ENCODE measurements at places on chromosomes 2 and 18.

DNA sequence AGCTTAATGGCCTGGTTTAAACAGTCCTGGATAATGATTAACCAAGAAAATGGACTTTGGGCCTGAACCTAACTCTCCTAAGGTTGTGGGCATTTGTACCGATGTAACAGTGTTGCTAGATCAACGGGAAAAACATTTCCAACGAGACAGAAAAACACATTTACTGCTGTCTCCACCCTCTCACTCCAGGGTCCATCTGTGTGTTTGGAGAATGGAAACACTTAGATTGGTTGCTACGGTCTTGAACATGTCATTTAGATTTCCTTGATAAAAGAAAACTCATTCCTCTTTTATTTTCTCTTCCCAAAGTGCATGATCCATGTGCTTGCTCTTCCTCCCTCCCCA, 88.0 kb downstream of the SOCS6 start:
- no peak for DNase-seq

DNA sequence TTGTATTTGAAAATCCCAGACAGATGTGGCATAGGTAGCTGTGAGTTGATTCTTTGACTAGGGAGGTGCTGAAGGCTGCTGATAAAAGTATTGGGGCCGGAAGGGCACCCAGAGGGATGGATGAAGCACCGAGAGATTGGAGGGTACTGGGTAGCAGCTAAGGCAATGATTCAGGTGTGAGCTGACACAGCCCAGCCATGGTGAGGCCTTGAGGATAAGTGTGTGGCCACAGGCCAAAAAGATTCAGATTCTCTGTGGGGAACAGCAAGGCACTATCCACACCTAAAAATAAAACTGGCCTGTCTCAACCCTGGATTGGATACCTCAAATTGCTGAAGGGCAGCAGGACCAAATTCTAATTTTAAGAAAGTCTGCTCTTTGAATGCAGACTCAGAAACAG, 35.2 kb downstream of the RDH14 start:
- no peak for DNase-seq

DNA sequence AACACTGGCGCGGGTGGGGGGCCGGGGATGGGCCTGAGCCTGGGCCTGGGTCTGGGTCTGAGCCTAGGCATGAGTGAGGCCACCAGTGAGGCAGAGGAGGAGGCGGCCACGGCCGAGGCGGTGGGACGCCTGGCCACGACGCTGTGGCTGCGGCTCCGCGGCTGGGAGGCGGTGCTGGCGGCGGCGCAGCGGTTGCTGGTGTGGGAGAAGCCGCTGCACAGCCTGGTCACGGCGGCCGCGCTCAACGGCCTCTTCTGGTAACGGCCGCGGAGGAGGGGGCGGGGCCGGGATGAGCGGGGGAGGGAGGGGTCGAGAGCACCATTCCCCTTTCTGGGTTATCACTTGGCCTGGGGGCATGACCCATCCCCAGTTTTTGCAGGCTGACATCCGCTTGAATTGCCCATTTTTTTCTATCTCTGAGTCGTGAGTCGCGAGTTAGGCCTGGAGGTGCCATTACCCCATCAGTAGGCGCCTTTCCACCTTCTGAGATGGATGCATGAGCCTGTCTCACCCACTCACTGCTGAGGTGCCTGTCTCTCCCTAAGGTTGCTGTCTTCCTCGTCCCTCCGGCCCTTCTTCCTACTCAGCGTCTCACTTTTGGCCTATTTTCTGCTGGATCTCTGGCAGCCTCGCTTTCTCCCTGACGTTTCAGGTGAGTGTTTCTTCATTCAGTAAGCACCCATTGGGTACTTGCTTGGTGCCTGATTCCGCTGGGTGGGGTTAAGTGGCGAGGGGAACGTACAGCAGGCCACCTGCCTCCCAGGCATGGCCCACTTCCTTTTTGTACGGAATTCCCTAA, 501 bp downstream of the RETREG2 start:
- no peak for DNase-seq

DNA sequence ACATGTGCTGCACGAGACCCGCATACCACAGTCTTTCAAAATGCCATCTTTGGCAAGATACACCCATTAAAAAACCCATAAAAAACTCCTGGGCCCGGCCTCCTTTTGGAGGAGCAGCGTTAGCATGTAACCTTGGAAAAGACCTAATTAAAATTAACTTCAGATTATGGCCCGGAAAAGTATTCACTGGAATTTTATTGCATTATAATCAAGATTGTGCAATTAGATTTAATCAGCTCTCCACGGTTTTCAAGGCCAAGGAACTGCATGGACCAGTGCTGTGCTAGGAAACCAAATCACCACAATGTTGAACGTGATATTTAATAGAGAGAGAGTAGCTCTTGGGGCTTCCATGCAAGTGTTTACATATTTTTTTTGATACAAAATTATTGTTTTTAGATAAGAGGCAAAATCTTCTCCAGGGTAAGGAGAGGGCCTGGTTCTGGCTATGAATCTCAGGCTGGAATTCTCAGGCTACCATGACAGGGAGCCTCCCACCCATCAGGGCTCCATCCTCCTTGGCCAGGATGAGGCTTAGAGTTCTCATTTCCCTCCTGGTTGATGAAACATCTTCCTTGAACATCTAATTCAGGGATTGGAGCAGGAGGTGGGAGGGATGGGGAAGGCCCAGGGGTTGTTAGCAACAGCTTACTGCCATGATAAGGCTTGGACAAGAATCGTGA, 82.0 kb upstream of the TTC39C start:
- no peak for DNase-seq

- no peak for DNase-seq
These were observed 208.3 kb upstream of the HDAC4 start for GRCh38 chr2:239609162-239609561.

DNA sequence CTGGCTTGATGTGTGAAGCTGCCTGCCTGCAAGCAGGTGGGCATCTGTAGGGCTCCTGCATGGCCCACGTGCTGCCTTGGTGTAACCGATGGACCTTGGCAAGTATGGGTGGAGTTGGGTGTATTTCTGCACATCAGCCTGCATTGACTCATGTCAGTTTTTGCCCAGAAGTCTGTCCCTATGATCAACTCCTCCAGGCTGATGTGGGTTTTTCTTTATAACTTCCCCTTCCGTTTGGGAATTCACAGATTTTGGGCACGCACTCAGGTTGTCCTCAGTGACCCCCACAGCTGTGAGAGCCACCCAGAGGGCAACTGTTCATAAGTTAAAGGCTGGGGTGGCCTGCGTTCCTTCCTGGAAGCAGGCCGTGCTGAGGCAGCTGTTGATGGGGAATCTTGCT, 123.3 kb downstream of the NCK2 start:
- no peak for DNase-seq

DNA sequence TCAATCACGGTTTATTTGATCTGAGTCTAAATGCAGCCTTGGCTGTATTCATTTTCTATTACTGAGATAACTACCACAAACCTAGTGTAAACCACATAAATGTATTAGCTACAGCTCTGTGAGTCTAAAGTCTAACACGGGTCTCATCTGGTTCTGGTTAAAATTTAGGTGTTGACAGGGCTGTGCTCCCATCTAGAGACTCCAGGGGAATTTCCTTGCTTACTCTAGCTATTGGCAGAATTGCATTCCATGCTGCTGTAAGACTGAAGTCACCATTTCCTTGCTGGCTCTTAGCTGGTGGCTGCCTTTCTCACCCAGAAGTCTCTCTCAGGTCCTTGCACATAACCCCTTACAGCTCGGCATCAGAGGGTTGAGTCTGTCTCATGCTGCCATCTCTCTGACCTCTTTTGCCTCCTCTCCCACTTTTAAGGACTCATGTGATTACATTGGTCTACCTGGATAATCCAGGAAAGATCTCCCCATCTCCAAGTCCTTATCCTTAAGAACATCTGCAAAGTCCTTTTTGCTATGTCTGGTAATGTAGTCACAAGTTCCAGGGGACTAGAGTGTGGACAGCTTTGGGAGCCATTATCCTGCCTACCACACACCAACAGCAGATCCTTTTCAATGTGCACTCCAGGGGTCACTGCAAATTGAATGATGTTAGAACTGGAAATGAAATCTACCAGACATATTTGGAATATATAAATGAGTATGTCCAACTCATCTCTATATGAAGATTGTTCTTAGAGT, 207.0 kb upstream of the AGAP1 start:
- DNase-seq, result no peak

DNA sequence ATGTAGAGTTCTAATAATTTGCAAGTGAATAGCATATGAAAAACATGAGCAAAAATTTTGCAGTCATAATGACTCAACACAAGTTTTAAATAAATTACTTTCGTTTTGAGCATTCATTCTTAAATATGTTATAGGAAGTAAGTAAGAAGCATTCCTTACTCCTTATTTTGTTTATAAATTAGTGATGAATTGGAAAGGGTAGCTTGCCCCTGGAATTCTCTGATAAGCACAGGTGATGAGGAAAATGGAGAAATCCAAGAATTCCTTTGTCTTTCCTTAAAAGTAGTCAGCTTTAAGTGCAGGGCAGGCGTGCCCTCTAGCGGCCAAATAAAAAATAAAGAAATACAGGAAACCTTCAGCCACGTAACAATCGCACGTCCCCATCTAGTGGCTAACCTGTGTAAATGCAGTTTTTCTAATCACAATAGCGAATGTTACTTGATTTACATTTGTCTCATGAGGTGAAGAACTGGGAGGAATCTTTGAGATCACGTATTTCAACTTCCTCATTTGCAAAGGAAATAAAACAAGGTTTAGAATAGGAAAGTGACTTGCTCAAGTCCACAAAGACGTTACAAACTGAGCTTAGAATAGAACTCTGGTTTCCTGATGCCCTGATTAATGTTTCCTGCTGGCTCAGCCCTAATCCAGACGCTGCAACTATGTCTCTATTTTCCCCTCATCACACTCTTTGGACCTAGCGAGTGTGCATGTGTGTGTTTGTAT, 47.2 kb upstream of the ZNG1B start:
- DNase-seq, result peak; percentile 6

DNA sequence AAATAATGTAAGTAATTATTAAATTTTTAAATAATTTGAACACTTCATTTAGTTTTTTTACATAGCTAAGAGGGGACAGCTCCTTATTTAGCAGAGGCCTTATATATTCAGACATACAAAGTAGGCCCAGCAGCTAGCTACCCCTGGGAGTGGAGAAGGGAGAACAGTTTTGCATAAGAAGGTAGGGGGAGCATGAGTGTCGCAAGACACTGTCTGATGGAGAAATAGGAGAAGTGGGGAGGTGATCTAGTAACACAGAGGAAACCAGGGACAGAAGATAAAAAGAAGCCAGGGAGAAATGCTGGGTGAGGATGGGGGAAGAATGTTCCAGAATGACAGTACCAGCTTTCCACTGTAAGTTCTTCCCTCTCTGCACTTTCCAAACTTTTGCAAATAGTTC, 16.0 kb upstream of the RGPD4 start:
- no peak for DNase-seq

DNA sequence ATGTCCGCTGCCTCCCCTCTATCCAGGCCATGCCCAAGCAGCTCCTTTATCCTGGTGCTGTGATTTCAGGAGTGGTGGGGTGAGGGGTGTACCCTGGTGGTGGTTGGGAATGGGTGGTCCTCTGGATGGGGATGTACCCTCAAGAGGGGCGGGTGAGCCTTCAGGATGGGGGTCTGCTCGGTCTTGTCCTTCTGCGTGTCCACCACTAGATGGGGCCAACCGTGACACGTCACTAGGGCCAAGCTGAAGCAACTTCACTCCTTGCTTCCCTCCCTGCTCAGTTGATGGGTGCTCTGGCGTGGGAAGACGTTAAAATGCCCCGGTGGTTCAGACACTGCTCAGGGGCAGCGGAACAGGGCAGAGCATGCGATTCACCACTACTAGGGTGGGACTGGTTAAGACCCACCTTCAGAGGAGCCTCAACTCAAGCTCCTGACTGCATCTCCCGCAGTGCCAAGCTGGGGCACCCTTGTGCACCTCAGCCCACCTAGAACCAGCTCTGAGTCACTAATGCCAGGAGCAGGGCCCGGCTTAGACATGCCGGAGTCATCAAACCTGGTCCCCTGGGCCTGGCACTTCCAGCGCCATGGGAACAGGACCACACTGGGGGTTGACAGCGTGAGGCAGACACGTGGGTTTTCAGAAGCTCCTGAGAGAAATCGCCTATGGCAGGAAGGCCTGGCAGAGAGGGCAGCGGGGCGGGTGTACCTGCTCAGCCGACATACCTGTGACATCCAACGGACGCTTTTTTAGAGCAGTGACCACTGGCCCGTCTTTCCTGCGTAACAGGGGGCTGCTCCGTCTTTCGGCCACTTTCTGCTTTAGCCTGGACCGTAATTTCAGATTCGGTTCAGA, 256.7 kb downstream of the HDAC4 start:
- DNase-seq, result no peak

DNA sequence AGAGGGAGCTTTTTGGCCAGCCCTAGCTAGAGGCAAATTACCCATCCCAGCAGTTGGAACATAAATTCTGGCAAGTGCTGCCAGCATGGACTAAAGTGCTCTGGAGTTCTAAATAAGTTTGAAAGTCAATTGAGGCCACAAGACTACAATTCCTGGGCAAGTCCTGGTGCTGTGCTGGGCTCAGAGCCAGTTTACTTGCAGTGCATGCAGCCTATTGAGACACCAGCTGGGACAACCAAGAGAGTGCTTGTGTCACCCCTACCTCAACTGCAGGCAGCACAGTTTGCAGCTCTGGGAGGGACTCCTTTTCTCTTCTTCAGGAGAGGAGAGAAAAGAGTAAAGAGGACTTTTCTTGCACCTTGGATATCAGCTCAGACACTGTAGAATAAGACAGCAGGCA, 277.2 kb upstream of the TMEFF2 start:
- DNase-seq, result no peak

DNA sequence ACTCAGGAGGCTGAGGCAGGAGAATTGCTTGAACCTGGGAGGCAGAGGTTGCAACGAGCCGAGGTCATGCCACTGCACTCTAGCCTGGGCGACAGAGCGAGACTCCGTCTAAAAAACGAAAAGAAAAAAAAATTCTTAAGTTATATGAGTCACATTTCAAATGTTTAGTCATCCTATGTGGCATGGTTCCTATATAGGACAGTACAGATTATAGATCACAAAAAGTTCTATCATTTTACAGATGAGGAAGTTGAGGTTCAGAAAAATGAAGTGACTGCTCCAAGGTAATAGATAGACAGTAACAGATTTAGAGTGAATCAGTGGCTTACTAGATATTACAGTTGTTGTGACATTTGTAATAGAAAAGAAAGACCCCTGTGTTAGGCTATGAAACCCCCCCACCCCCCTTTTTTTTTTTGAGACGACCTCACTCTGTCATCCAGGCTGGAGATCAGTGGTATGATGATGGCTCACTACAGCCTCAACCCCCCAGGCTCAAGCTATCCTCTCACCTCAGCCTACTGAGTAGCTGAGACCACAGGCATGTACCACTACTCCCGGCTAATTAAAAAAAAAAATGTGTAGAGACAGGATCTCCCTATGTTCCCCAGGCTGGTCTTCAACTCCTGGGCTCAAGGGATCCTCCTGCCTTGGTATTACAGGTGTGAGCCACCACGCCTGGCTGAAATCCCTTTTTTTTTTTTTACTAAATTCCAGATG, 22.7 kb downstream of the PTPN4 start:
- no peak for DNase-seq

GRCh38 chr2:113992090-113992489, 102.2 kb downstream of the ACTR3 start:
- DNase-seq, result no peak

- no peak for DNase-seq
These were observed 45.1 kb downstream of the HS6ST1 start for GRCh38 chr2:128273469-128274081.

GRCh38 chr2:39608263-39608575, 57.5 kb upstream of the TMEM178A start:
- DNase-seq, result no peak

All from activated CD8-positive, alpha-beta memory T cell treated with anti-CD3 and anti-CD28 coated beads for 1 hour (primary cell).